ENCODE measurements at places on chromosomes 5 and 9. TPM values are rescaled to one million over a fixed set of nuclear protein-coding genes. Genes with fewer than 3 reads are reported as not detected.

Gene LTC4S
- total RNA-seq, result 0.38 TPM

Gene TYRP1
- total RNA-seq, result not detected

Gene RASGEF1C
- under 0.01 TPM for total RNA-seq

Gene PPP3R2
- not detected for total RNA-seq

- DNase-seq, result no peak
These were observed 40.3 kb downstream of the KCNN2 start for GRCh38 chr5:114402206-114402605.

DNA sequence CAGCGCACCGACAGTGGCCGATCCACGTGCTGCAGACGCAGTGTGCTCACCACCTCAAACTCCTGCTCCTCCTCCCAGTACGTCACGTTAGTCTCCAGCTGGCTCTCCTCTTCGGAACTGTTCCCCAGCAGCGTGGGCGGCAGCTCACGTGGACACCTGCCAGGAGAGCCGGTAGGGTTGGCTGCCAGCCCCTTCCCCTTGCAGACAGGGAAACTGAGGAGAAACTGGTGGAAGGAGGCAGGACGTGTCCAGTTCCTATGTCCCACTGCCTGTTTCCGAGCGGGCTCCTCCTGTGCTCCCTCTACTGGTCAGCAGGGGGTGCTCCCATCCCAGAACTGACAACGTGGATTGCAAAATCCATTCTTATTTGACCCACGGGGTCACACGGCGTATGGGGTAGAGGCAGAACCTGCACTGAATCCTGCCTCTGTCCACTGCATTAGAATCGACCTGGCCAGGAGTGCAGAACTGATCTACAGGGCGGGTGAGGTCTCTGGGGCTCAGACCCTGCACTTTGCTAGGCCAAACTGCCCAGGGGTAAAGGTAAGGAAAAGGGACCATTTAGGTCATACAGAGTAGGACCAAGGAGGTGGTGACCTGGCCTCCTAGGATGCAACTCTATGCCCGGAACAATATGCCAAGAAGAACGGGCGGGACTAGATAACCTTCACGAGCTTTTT, 25.7 kb downstream of the PDGFRB start:
- DNase-seq, result peak; percentile 52

- DNase-seq, result no peak
These were observed 95.1 kb downstream of the ARL15 start for GRCh38 chr5:54215233-54215736.

- DNase-seq, result no peak
These were observed 154.1 kb upstream of the TUT7 start for GRCh38 chr9:86508208-86508903.

GRCh38 chr9:119522381-119522780, 153.1 kb upstream of the BRINP1 start:
- no peak for DNase-seq

DNA sequence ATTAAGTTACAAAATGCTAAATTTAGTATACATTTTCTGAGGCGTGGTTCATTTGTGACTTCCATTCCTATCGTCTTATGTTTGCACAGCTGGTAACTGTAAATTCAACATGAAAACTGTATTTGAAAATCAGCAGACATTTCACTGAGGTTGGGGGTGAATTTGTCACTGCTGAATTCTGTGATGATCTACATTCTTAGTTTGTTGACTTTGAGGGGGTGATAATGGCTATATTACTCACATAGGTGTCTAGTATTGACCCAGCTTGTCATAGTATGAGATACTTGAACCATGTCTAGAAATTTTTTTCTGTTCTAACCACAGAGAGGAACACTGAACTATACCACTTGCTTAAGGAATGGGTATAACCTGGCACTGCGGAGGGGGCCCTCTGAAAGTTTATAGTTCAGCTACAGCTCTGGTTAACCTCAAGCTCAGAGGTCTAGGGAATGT, 313.3 kb downstream of the PIK3R1 start:
- peak; percentile 10 for DNase-seq

- DNase-seq, result no peak
These were observed 16.5 kb downstream of the DNAI1 start for GRCh38 chr9:34475097-34475496.

GRCh38 chr5:87347272-87347671, 65.5 kb downstream of the CCNH start:
- no peak for DNase-seq

All from bronchial epithelial cell (primary cell).